ENCODE measurements at places on chromosomes 5 and 9. TPM values are rescaled to one million over a fixed set of nuclear protein-coding genes. Genes with fewer than 3 reads are reported as not detected.

GRCh38 chr5:126103868-126104267 is 319.3 kb upstream of the GRAMD2B start:
- DNase-seq: no peak

- peak; percentile 94 for DNase-seq
Measured at GRCh38 chr5:32193591-32193990, 19.5 kb upstream of the GOLPH3 start.

GRCh38 chr9:91541734-91542133 is 118.1 kb upstream of the NFIL3 start:
- no peak for DNase-seq

GRCh38 chr9:133210202-133210532 is 1.1 kb upstream of the OBP2B start:
- DNase-seq: no peak

DNA sequence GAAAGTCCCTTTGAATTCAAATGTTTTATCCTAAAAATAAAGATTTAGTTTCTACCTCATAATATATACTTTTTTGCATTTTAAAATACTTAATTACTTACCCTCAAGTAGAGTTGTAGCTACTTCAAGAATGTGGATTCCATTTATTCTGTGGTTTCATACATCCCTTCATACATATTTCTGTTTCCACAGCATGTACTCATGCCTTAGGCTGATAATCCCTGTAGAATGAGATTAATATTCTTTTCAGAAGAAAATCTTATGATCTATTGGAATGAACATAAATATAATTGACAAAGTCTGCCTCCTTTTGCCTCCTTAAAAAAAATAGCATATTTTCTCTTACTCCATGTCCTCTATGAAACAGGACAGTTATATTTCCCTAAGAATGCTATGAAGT is 465.7 kb downstream of the DTWD2 start:
- DNase-seq: no peak

- no peak for DNase-seq
Measured at GRCh38 chr5:51829691-51830090, 446.4 kb downstream of the ISL1 start.

DNA sequence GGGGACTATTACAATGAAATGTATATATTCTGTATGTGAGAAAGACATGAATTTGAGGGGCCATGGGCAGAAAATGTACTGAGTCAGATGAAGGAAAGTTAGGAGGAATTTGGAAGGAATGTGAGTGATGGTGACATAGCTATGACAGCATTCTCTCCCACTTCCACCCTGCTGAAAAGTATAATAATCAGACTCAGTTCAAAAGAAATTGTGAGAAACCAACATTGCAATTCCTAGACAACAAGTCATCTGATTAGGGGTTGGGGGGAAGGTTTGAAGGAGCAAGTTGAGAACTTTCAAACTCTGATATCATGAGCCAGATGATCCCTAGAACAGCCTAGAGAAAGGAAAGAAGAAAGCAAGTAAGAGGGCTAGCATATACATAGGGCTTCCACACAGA is 370.6 kb downstream of the DMRTA1 start:
- DNase-seq: no peak

GRCh38 chr9:118162716-118163115 is 458.5 kb downstream of the TLR4 start:
- DNase-seq: no peak

- no peak for DNase-seq
Measured at GRCh38 chr9:134486596-134486995, 155.0 kb upstream of the COL5A1 start.

GRCh38 chr9:33133186-33133585 is 34.0 kb downstream of the B4GALT1 start:
- DNase-seq: no peak

Gene IFNB1
- total RNA-seq: not detected

Gene ITK
- total RNA-seq: 1.6 TPM

Gene CCL27
- not detected for total RNA-seq

Gene NOXA1
- total RNA-seq: 2.5 TPM

Gene RNF180
- total RNA-seq: 22.9 TPM

Gene IL5
- total RNA-seq: not detected

Gene LPAR1
- 27.3 TPM for total RNA-seq

Gene PCDHA4
- 0.24 TPM for total RNA-seq

Gene IFNA2
- not detected for total RNA-seq

Gene TLE1
- 15.2 TPM for total RNA-seq

Gene PTPDC1
- 15.6 TPM for total RNA-seq
